ENCODE measurements at places on chromosomes 11 and 22.

DNA sequence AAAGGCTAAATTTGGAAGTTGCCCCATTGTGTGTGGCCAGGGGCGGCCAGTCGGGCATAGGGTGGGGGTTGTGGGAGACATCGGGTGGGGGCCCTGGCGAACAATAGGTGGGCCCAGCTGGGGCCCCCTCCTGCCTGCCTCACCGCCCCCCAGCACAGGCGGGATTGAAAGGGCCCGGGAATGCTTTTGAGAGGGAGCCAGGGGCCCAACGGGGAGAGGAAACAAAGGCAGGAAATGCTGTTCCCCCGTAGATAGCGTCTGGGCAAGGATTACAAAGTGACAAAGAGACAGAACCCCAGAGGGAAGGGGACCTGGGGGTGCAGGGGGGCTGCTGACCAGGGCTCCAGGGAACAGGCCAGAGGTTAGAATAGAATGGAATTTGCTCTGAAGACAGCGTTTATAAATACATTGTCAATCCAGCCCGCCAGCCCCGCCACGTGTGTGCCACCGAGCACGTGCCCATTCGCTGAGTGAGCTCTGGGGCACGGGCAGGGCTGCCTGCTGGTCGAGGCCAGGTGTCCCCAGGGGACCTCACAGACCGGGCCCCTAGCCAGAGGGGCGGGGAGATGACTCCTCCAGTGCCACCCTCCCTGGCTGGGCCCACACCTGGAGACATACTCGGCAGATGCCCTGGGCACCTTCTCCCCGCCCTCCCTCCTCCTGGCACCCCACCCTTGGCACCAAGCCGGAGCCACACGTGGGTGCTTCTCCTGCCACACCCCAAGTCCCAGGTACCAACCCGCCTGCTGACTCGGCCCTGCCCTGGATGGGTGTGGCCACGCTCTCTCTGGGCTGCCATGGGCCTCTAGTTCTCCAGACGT, 9.7 kb downstream of the PDGFB start:
- no peak for DNase-seq

- DNase-seq, result no peak
Measured at GRCh38 chr22:39732625-39733024, 160.9 kb downstream of the ENTHD1 start.

- no peak for DNase-seq
Measured at GRCh38 chr11:117837791-117838190, 13.2 kb upstream of the FXYD2 start.

GRCh38 chr11:26551186-26551801, 20.8 kb downstream of the MUC15 start:
- DNase-seq, result no peak

GRCh38 chr11:112776834-112777233, 184.4 kb upstream of the NCAM1 start:
- no peak for DNase-seq

- no peak for DNase-seq
Measured at GRCh38 chr22:36641902-36642640, 61.5 kb downstream of the CACNG2 start.

GRCh38 chr11:114073007-114073827, 13.7 kb downstream of the ZBTB16 start:
- DNase-seq, result no peak

Measured in CD4-positive, alpha-beta memory T cell (primary cell).